ENCODE measurements at places on chromosomes 11 and 22. TPM values are rescaled to one million over a fixed set of nuclear protein-coding genes. Genes with fewer than 3 reads are reported as not detected.
A peak's percentile ranks its signal among the peaks of the same experiment; 100 is the strongest.

GRCh38 chr11:123561431-123561800, 93.0 kb downstream of the SCN3B start:
- DNase-seq, result no peak

- DNase-seq, result no peak
Measured at GRCh38 chr11:125082611-125083311, 19.7 kb downstream of the SLC37A2 start.

DNA sequence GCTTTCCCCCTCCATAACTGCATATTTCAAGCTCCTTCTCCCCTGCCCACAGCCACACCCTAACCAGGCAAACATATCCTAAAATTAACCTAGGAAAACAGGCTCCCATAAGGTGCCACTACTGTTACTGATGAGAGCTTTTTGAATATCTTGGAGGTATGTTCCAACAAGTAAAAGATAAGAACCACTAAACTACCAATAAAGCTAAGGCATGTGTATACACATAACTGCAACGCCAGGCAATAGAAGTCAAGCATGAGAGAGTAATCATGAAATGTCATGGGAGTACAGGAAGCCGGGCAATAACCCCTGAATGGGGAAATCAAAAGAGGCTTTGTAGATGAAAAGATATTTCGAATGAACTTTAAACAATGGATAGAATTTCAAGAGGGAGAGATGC, 9.3 kb downstream of the MMP13 start:
- DNase-seq, result no peak

DNA sequence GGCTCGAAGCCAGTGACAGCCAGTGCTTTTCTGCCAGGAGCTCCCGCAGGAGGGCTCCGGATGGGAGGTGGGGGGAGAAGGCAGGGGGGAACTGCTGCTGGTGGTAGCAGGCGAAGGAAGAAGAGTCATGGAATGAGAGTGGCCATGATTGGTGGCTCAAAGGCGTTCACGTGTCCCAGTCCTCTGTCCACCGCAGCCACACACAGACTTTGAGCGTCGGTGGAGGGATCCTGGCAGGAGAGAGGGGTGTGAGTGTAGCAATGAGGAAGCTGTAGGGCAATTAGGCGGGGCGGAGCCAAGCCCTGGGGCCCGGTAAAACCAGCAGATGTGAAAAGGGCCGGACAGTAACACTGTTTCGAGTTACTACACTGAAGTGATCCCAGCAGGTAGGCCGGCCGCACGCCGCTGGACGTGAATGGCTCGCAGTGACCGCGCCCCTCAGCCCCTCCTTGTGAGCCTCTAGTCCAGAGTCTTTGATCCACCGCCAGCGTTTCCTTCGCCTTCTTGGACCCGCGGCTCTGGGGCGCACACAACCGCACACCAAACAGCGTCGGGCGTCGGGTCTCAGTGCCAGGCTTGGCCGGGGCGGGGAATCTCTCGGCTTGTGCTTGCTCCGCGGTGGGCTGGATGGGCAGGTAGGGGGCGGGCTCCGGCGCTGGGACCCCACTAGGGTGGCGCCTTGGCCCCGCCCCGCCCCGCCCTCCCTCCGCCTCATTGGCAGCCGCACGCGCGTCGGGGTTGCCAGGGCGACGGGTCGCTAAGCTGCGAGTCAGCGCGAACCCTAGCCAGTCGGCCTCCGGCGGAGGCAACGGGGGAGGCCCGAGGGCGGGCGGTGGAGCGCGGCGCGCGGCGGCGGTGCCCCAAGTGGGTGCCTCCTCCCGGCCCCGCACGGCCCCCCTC, at the start of gene LRRC10B:
LRRC10B (plus strand) TSS at position 788 of the 900 bp plus-strand sequence. CDS start 250 bp downstream, outside the sequence.
- DNase-seq, result no peak

The KCTD21 gene
- polyA plus RNA-seq, result 9.3 TPM

The ABCG4 gene
- 1.4 TPM for polyA plus RNA-seq

- DNase-seq, result no peak
Measured at GRCh38 chr22:49255741-49256318, 571.8 kb downstream of the BRD1 start.

- no peak for DNase-seq
Measured at GRCh38 chr11:54930930-54931329, 224.3 kb downstream of the OR4A5 start.

DNA sequence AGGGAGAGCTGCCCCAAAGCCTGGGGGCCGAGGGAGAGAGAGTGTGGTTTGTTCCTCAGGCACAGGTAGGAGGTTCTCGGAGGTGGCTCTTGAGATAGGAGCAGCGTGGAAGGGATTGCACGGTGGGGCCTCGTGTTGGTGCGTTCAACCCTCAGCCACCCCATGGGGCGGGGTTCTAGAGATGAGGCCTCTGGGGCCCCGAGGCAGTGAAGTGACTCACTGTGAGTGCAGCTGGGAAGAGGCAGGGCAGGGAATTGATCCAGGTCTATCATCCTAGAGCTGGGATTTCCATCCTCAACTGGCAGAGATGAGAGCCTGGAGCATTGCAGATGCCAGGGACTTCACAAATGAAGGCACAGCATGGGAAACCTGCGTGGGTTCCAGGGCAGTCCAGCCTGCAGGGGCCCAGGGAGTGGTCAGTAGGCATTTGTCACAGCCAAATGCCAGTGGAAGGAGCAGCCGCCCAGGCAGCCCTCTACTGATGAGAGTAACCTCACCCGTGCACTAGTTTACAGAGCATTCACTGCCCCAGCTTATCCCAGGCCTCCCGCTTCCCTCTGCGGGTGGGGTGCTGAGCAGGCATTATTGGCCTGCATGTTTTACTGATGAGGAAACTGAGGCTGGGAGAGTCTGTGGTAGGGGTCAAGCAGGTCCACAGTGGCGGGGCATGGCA, 5.1 kb upstream of the SMARCB1 start:
- no peak for DNase-seq

- DNase-seq, result no peak
Measured at GRCh38 chr11:61659413-61660196, 20.6 kb upstream of the DAGLA start.

- DNase-seq, result no peak
Measured at GRCh38 chr11:63621071-63621470, 6.8 kb upstream of the PLAAT3 start.

GRCh38 chr11:63841554-63841953, 2.6 kb downstream of the MARK2 start:
- no peak for DNase-seq

The MYRF gene
- 20.7 TPM for polyA plus RNA-seq

DNA sequence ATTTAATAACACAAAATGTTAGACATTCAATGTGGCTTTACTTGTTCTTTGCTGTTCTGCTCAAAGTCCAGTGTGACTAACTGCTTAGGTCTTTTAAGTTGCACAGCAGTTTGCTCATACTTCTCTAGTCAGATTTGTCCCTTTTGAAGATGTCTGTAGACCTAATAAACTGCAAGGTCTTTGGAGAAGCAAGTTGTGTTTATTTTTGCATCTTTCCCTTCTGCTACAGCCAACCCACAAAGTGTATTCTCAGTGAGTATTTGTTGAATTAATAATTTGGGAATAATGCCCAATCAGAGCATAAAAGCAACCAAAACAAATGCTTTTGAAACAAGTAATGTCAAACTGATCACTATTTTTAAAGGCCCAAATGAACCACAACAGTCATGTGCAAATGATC, 312.5 kb downstream of the CADM1 start:
- no peak for DNase-seq

DNA sequence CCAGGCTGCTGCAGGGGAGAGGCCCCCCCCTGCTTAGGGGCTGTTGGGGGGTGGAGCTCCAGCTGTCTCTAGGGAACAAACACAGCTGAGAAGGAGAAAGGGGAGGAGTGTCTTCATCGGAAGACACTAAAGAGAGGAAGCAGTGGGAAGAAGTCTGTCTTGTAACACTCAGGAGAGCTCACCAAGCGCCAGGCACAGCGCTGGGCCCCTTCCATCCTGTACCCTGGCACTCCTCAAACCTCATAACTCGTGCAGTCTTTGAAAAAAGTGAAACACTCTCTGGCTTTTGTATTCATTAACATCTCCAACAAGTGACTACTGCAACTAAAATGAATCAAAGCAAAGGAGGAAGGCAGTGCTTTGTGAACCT, 67.4 kb upstream of the PRDM11 start:
- no peak for DNase-seq

The ABCC8 gene
- polyA plus RNA-seq, result 5.9 TPM

DNA sequence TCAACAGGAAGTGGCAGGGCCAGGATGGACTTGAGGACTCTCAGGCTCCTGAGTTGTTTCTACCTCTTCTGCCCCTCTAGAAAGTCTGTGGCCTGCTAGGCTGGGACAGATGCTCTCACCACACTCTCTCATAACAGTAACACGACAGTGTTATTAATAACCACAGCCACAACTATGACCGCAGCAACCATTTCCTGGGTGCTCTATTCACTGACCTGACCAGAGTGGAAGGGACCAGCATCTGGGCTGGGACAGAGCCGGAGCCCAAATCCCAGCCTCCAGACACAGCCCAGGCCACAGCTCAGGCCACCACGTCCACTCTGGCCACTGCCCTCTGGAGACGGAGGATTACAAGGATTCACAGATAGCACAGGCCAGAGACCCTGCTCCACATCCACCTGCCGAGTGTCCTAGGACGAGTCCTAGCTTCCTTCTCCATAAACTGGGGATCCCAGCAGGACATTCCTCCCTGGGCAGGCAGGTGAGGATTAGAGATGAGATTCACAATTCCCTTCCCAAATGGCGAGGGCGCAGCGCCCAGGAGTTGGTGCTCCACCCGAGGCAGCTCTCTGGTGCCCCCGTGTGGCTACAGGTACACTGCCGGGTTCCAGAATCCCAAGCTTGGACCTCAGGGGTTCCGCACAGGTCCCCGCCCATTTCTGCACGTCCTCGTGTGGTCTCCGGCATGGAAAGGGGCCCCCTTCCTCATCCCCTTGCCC, 7.1 kb downstream of the PNPLA5 start:
- DNase-seq, result peak; percentile 26

DNA sequence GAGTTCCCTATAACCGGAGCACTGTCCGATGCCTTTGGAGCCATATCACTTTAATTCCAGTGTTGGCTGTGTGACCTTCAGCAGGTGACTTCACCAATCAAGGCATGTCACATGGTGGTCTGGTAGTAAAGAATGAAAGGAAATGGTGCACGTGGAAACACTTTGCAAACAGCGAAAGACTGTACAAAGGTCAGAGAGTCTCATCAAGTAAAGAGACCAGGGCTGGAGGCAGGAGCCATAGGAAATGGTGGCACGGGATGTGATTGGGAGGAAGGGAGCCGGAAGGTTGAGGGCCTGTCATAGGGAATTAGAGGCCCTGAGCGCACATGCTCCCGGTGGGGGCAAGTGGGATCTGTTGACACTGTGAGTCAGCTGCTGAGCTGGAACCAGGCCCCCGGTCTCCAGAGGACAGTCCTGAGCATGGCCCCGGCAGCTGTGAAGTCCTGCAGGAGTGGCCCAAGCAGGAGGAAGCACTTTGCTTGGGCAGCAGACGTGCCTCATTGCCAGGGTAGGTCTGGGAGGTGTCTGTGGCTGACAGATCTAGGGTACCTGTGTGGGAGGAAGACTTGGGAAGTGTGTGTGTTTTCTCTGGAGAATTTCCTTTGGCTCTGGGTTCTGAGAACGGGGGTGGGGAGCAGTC, 2.0 kb downstream of the DAGLA start:
- DNase-seq, result no peak

The HEPHL1 gene
- polyA plus RNA-seq, result 0.06 TPM

The AGBL2 gene
- 7.7 TPM for polyA plus RNA-seq

- DNase-seq, result no peak
Measured at GRCh38 chr11:76795290-76795935, 12.3 kb downstream of the TSKU start.

- no peak for DNase-seq
Measured at GRCh38 chr11:69718147-69718546, 14.3 kb upstream of the FGF19 start.

The DRICH1 gene
- 4.0 TPM for polyA plus RNA-seq

The EFCAB6 gene
- polyA plus RNA-seq, result 4.5 TPM

GRCh38 chr22:40313007-40313406, 33.3 kb upstream of the ADSL start:
- DNase-seq, result no peak

The H19 gene
- 610 TPM for polyA plus RNA-seq

The KCNE3 gene
- polyA plus RNA-seq, result 13.4 TPM

DNA sequence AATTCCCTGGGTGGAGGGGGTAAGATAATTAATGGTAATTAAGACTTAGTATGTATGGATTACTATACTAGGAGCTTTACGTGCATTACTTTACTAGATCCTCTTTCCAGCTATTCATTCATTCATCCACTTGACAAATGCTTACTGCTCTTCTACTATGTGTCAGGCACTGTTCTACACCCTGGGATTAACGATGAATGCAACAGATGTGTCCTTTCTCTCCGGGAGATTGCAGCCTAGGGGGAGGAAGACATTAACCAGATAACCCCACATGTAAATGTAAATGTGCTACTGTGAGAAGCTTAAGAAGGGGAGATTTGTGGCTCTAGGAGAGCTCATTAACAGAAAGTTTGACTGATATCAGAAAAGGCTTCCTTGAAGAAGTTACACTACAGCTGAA, 1.7 kb downstream of the ANKK1 start:
- no peak for DNase-seq
